CD4-positive, alpha-beta T cell treated with Interleukin-4 for 1 hour (primary cell): ENCODE measurements at places on chromosomes 12 and 14.

- DNase-seq = no peak
Observed at GRCh38 chr12:7150841-7151240, 20.7 kb downstream of the CLSTN3 start.

DNA sequence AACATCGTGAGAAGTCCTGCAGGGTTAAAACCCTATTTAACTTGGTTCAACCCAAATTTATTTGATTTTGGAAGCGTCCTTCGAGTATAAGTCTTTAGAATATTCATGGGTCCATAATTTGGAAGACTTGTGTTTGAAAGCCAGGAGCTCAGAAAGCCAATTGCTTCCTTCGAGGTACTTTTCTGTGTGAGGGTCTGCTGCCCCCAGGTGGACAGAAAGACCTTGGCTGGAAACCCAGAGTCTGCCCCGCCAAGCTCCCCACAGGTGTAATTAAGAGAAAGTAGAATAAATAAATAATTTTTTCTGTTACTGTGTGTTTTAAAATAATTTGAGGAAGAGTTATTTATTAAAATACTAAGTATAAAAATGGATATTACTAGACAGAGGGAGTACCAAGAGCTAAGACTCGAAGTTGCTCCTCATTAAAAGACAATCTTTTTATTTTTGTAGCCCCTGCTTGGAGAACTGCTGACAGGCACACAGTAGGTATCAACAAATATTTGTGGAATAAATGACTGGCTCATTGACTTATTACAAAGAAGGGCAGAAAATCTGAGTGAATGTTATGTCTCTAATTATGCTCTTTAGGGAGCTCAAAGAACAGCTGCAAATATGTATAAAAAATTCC, 105.8 kb downstream of the PAH start:
- no peak for DNase-seq

GRCh38 chr12:64618953-64619590, 8.8 kb downstream of the RASSF3 start:
- no peak for DNase-seq

DNA sequence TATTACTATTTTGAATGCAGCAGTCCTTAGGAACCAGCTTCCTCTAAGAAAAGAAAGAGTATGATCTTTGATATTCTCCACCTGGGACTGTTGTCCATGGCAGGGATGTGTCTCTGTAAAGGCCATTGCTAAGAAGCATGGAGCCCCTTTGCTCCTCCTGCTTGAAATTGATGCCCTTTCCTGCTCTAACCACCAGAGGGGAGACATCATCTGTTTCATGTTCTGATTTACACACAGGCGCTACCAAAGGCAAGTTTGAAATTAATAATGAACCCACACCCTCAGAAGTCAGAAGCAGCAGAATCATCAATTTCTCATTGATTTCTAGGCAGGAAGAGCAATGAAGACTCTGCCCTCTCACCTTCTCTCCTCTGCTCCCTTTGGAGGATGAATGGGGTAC, 253.8 kb downstream of the RMST start:
- no peak for DNase-seq

GRCh38 chr12:14751986-14752385, 51.3 kb downstream of the WBP11 start:
- DNase-seq = no peak

GRCh38 chr14:105349992-105350391, 35.4 kb downstream of the PACS2 start:
- DNase-seq = no peak

DNA sequence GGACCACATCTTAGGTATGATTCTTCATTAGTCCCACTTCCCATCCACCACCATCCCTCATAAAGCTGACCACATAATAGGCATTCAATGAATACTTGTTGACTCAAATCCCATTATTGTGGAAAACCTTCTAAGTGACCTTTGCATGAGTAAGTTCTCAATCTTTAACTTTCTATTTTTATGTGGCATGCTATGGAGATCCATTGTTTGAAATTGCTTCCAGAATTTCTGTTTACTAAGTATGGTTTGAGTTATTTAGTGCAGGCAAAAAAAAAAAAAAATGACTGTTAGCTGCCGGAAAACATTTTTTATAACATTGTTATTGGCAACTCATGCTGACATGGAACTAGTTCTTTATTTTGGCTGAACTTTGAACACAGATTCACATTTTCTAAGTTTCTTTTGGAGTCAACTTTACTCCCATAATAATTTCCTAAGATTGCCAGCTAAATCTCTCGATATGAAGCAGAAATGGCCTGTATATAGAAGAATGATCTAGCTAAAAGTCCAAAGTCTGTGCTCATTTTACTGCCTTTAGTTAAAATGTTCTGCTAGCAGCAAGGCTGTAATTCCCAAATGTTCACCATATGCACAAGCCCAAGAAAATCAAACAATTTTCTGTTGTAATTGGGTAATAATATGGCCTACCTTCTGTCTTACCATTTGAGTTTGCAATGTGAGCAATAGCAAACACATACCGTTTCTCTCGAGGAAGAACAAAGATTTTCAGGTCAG, 77.9 kb downstream of the PTGER2 start:
- no peak for DNase-seq
